CD4-positive, alpha-beta T cell treated with Interleukin-4 for 4 hours (primary cell): ENCODE measurements at places on chromosomes 1 and 21.

GRCh38 chr1:72278461-72278860, 3.9 kb downstream of the NEGR1 start:
- DNase-seq: no peak

- no peak for DNase-seq
These were observed 91.2 kb upstream of the CD34 start for GRCh38 chr1:208002078-208002477.

GRCh38 chr1:14519976-14520375, 78.5 kb upstream of the KAZN start:
- no peak for DNase-seq

DNA sequence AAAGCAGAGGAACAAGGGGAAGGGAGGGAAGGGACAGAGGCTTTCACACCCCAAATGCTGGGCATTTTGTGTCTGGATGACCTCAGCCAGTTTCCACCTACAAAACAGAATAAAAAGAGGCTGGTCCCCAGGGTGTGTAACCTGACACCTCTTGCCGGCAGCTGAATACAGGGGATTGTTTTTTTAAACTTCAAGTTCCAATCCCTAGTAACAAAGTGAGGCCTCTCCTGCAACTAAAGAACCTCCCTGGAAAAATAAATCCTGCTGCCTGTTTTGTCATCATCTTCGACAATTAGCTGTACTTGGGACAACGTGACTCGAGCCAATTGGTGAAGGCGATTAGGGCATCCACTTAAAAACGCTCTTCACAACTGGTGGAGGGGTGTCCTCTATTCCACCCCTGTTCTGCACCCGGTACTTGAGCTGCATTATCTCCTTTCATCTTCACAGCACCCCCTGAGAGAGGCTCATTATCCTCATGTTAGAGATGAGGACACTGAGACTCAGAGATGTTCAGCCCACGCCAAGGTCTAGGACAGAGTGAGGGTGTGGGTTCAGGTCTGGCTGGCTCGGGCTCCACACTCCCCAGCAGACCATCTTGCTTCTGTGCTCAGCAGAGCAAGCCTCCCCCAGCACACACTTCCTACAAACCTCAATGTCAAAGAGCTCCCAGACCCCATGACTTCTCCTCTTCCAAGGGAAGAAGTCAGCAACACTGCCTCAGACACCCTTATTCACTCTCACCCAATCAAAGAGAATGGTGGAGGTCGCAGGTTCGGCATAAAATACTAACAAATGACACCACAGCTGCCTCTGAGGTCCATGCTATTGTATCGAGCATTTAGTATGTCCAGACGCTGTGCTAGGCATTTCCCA, 15.2 kb downstream of the ITPKB start:
- DNase-seq: no peak

- no peak for DNase-seq
These were observed 599.5 kb upstream of the B3GALT2 start for GRCh38 chr1:193785850-193786420.

GRCh38 chr1:50415235-50416149, 7.8 kb downstream of the DMRTA2 start:
- no peak for DNase-seq

GRCh38 chr1:184489908-184490307, 103.1 kb downstream of the C1orf21 start:
- no peak for DNase-seq

DNA sequence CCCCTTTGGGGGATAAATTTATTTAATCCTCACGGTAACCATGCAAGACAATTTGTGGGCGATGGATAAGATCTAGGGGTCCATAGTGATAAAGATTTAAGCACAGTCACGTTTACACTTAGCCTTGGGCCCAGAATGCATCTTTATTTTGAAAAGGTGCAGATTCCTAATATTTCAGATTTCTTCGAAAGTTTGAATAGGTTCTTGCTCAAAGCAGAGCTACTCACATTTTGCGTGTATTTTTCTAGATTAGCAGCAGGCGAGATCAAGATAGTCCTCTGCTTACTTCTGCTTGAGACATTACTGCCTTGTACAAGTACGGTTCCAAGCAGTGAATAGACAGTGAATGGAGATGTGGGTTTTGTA, 647 bp downstream of the TSEN15 start:
- DNase-seq: no peak
